ENCODE measurements at places on chromosomes 11 and 22. TPM values are rescaled to one million over a fixed set of nuclear protein-coding genes. Genes with fewer than 3 reads are reported as not detected.

Gene ROBO4
- 13.8 TPM for total RNA-seq

Gene DKK3
- total RNA-seq = 181 TPM

Gene TMPRSS4
- 1.4 TPM for total RNA-seq

Gene DRD2
- 0.66 TPM for total RNA-seq

Gene H19
- total RNA-seq = 349 TPM

Gene YPEL4
- 3.1 TPM for total RNA-seq

Gene ROBO3
- 9.1 TPM for total RNA-seq

Gene SPDYC
- not detected for total RNA-seq

Gene SYNGR1
- total RNA-seq = 14.5 TPM

Gene SCGB1A1
- total RNA-seq = not detected

Gene TRIM22
- total RNA-seq = 21.1 TPM

Gene NAA40
- 7.4 TPM for total RNA-seq

Gene BEST1
- 0.83 TPM for total RNA-seq

Gene OR52N4
- total RNA-seq = not detected

Gene KLHL35
- total RNA-seq = not detected

Gene CSF2RB
- 5.0 TPM for total RNA-seq

Gene HORMAD2
- not detected for total RNA-seq

Gene NCF4
- total RNA-seq = 19.3 TPM

Gene DCHS1
- 40.6 TPM for total RNA-seq

Gene RIN1
- total RNA-seq = 6.1 TPM

Gene DEPDC7
- 7.5 TPM for total RNA-seq

Gene BLID
- 1.6 TPM for total RNA-seq

Gene CABP7
- total RNA-seq = 1.1 TPM

Gene MRPL23
- 132 TPM for total RNA-seq

Gene BCO2
- 7.1 TPM for total RNA-seq

Gene MRGPRX3
- not detected for total RNA-seq

Gene PRDX5
- total RNA-seq = 251 TPM
